Right renal cortex interstitium (tissue), 3 donors: ENCODE measurements at places on chromosomes 1 and 21. TPM values are rescaled to one million over a fixed set of nuclear protein-coding genes. Genes with fewer than 3 reads are reported as not detected.

The SMG7 gene
- polyA plus RNA-seq = 66.9 TPM

The ELK4 gene
- polyA plus RNA-seq = 16.4 TPM

GRCh38 chr1:109912873-109913272 is 2.2 kb downstream of the CSF1 start:
- DNase-seq = no peak

- no peak for DNase-seq
These were observed 21.9 kb upstream of the NBL1 start for GRCh38 chr1:19622204-19622603.

GRCh38 chr21:43903451-43904091 is 38.5 kb downstream of the AGPAT3 start:
- no peak for DNase-seq

- DNase-seq = no peak
These were observed 343.4 kb downstream of the PLPP3 start for GRCh38 chr1:56235909-56236510.

GRCh38 chr21:18493422-18493821 is 89.8 kb upstream of the TMPRSS15 start:
- no peak for DNase-seq

DNA sequence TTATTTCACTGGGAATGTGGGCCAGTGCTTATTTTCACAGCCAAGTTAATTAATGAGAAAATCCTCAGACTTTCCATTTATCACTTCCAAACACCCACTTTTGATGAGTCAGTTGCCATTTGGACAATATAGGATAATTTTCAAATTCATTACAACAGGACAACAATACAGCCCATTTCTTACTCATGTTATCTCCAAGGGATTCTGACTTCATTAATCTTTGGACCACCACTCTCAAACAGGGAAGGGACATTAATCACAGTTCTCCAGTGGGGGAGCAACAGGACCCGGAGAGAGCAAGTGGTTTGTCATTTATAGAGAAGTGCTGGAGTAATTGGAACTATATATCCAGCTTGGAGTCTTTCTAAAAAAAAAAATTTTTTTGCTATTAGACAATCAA is 38.7 kb downstream of the JUN start:
- no peak for DNase-seq

DNA sequence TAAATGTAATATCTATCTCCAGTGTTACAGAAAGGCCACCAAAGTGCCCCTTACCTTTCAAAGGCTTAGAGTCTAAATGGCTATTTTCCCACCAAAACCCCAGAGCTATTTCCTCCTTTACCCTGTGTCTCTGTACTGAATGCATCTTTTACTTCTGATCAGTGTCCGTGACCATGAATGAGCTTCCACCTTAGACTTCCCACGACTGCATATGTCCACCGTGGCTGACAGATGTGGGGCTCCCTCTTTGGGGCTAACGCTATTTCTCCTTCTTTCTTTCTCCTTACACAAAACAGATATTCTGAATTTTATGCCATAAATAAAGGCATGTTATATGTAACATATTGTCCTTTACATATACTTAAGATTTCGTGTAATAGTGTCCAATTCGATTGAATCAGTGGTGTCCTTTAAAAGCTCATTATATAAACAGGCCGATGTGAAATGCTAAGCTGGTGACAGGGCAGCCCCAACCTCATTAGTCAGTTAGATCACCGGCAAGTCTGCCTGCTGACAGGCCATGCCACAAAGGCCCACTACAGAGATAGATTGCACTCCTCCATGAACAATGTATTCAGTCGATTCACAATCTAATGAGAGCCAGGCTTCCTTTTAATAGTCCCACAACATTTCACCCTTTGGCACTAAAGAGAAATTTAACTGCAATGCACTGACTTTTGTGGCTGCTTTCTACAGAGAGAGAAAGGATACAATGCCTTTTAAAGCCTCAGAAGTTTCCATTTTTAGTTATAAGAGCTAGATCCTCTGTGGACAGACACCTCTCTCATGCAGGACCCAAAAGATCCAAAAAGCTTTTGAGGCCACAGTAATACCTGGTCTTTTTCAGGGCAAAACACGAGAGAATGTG is 297.9 kb downstream of the PCP4 start:
- no peak for DNase-seq
